Left ventricle myocardium superior (tissue), 1 donor: ENCODE measurements at places on chromosomes 2 and 18.

- peak; percentile 69 for DNase-seq
Observed at GRCh38 chr18:5890331-5891183, 4.8 kb downstream of the TMEM200C start.

DNA sequence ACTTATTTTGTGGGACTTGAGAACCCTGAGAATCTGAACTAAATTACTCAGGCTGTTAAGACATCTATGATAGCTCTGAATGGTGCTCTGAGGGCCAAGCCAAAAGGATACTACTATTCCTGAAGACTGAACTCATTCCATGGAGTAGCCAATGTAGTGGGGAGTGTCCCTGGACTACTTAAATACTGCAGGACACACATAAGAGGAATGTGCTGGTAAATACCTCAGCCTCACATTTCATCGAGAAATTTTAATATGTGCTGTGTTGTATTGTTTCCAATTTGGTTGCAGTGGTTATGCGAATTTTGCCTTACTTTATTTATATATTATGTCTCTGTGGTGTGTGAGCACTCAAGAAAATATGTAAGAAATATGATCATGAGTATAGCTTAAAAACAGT is 264.4 kb upstream of the FIGN start:
- DNase-seq, result no peak

- DNase-seq, result no peak
Observed at GRCh38 chr2:149733936-149734685, 146.5 kb upstream of the MMADHC start.

DNA sequence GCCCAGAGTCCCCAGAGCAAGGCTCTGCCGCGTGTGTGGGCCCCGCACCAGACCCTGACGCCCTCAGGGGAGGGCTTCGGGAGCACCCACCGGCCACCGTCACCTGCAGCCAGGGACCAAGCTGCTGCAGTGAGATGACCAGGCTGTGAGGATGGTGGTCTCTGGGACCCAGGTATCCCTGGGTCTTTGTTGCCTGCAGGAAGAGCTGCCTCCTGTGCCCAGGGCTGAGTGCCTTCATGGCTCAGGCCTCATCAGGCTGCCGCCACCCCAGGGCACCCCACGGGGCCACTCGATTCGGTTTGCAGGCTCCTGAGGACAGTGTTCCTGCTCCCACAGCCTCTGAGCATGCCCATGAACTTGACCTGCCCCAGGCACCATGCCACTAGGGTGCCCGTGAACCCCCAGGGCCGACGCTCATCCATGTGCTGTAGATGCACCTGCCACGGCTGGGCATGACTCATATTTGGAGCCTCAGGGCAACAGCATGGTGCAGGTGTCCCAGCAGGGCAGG is 109.8 kb downstream of the FAM210A start:
- DNase-seq, result no peak

- DNase-seq, result no peak
Observed at GRCh38 chr2:23417310-23417709, 32.3 kb downstream of the KLHL29 start.

GRCh38 chr2:138035608-138036217 is 71.4 kb downstream of the HNMT start:
- DNase-seq, result no peak

DNA sequence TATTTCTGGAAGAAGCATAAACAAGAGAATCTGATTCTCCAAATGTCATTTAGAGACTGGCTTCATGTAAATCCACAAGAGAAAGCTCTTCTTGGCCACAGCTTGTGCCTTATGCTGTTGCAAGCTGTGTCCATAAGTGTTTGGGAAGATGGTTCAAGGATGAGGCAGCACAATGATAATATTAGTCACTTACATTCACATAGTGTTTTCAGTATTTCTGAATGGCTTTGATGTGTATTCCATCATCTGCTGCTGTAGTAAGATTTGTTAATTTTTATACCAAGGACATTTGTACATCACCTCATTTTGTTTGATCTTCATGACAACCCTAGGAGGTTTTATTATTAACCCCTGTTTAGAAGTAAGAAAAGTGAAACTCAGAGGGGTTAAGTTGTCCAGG is 29.9 kb downstream of the CREG2 start:
- DNase-seq, result no peak

- no peak for DNase-seq
Observed at GRCh38 chr18:55343396-55344073, 244.5 kb downstream of the TCF4 start.

GRCh38 chr2:3289526-3289925 is 88.1 kb downstream of the EIPR1 start:
- DNase-seq, result peak; percentile 10

DNA sequence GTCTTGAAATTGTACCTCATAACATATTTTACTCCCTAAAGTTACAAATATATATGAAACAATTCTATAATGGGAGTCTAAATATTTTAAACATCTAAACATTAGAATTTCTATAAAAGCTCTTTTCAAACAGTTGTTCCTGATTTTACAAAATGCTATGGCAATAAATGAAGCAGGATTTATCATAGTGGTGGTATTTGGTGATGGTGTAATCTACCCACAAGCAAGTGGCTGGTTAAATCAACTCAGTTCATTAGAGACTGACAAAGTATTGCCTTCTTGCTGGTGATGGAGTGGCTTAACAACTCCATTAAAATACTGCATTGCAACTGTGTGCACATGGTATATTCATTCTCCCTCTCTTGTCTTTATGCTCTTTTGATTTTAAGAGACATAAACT is 138.9 kb downstream of the PMAIP1 start:
- no peak for DNase-seq

GRCh38 chr2:191855382-191855781 is 8.5 kb upstream of the CAVIN2 start:
- DNase-seq, result no peak

GRCh38 chr2:70340761-70341476 is 39.1 kb upstream of the FAM136A start:
- DNase-seq, result no peak

DNA sequence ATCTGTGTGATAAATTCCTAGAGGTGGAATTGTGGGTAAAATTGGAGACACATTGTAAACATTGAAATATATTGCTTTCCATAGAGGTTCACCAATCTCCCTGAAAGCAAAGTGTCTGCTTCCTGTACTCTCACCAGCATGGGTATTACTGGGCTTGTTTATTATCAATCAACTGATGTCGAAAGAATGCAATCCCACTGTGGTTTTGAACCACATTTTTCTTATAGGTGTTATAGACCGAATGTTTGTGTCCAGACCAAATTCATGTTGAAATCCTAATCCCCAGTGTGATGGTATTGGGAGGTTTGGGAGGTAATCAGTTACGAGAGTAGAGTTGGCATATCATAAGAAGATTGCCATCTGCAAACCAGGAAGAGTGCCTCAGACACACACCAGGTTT is 1212.4 kb downstream of the LRP1B start:
- no peak for DNase-seq

GRCh38 chr2:122703676-122704075 is 948.2 kb downstream of the TSN start:
- DNase-seq, result no peak

DNA sequence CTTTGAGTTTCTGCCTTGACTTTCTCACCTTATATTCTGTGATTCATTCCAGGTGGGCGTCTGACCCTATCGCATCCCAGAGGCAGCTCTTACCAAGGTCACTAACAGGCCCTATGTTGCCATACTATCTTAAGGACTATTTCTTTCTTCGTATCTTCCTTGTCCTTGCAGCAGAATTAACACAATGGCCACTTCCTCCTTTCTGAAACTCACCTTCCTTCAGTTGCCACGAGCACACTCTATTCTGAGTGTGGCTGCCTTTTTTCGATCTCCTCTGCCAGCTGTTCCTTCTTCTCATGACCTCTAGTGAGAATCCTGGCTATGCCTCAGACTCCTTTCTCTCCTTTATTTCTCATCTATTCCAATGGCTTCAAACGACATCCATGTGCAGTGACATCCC is 160.4 kb upstream of the CCDC195 start:
- DNase-seq, result no peak

DNA sequence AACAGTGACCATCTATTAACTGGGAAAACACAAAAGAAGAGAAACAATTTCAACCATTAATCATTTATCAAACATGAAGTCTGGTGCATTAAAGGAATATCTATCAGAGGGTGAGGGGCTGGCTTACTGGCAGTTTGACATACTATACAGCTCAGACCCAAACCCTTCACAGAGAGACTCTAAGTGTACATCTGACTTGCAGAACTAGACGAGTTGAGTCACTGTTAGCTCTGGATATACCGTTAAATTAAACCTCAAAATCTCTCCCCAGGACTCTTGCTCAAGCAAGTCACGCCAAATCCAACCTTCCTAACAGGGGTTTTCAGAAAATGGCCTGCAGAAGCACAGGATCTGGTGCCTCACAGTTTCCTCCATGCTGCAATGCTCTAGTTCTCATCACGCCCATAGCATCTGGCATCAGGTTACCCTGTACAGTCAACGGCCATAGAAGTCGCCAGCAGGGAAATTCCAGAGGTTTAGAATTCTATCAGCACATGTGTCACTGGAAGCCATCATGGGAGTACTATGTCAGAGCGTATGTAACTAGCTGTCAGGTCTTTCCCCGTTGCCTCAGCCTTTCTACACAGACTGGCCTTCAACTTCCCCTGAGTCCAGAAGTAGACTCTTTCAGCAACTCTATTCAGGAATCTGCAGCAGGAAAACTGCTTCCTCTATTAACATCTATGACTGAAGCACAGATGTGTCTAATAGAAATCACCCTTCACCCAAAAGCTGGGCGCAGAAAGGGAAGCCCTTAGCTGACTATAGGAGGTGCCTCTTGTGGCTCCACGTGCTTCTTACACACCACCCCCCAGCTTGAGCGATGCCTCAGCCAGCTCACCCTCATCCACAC is 9.3 kb downstream of the TGOLN2 start:
- no peak for DNase-seq

DNA sequence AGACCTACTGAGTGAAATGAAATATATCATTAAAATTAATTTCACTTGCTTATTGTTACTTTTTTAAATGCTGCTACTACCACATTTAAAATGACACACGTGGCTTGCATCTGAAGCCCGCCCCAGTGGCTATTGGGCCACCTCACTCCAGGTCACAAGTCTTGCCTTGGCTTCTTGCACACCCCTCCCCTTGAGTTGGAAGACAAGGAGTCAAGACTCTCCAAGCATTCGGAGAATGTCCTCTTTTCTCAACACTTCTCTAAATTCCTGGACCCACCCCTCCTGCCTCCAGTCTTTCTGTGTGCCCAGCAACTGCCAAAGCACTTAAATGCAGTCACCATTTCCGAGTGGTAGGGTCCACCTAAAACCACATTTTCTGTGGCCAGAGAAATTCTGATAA is 73.4 kb downstream of the ZBTB7C start:
- no peak for DNase-seq

DNA sequence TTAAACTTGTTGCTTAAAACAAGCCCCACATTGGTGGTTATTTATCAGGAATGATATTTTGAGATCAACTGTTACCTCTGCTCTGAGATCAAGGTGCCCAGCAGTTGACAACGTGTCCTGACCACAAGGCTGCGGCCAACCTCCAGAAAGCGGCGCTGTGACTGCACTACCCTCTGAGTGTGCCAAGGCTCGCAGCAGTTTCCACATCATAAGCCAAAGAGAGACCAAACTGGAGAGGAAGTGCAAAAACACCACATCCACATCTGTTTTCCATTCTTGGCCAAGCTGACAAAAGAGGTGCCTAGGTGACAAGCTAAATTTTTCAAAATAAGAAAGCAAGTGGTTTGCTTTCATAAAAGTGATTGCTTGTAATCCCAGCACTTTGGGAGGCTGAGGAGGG is 410.8 kb upstream of the POU3F3 start:
- DNase-seq, result peak; percentile 17
